ENCODE measurements at places on chromosomes 4 and X. TPM values are rescaled to one million over a fixed set of nuclear protein-coding genes. Genes with fewer than 3 reads are reported as not detected.

The SOWAHB gene
- 0.11 TPM for total RNA-seq

The XAGE1A gene
- not detected for total RNA-seq

The PHKA1 gene
- total RNA-seq: not detected

The RNF150 gene
- total RNA-seq: 17.0 TPM

The YY2 gene
- 4.0 TPM for total RNA-seq

Measured in HFFc6 (cell line).